ENCODE measurements at places on chromosomes 6 and 20.

GRCh38 chr20:23129891-23130621, 43.9 kb upstream of the CD93 start:
- no peak for DNase-seq

- DNase-seq = no peak
These were observed at the start of gene MYBL2 for GRCh38 chr20:43666376-43667328. Gene MYBL2, plus strand, starts transcription at chr20:43667114. Its CDS starts 170 bp downstream, at chr20:43667284.

DNA sequence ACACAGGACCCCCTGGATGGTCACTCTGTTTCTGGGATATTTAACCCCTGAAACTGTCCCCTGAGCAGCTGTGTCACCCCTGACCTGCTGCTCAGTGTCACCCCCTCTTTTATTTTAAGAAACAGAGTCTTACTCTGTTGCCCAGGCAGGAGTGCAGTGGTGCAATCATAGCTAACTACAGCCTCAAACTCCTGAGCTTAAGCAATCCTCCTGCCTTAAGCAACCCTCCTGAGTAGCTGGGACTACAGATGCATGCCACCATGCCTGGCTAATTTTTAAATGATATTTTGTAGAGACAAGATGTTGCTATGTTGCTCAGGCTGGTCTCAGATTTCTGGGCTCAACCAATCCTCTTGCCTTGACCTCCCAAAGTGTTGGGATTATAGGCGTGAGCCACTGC, 21.5 kb upstream of the GTSF1L start:
- peak; percentile 78 for DNase-seq

DNA sequence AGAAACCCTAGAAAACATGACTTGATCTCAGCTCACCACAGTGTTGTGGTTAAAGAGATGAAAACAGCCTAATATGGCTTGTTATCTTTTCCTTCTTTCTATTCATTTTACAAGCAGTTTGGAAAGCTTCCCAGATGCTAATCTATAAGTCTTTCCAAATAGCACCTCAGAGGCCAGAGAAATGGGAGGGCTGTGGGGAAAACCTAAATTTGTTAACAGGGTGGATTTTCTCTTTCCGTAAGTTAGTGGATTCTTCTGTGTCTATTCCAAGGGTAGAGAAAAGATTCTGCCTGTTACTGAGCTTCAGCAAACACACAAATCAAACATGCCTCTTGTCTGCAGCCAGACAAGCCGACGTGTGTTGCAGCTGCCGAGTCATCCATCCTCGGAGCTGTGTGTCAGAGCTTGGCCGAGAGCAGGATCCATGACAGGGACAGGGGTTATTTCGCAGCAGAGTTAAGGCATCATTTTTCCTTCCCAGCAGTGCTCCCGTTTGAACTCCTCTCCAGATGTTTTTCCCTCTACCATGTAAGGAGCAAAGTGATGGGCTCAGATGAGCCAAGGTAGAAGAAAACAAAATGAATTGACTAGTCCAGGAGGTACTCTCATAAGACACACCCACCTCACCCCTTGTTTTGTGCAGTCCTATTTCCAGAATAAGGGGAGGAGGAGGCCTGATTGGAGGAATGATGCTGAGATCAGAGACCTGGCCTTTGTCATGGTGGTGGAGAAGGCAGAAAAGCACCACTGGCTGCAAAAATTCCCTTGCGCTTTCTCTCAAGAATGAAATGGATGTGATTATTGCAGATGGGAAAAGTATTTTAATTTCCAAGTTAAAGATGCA, 560.0 kb downstream of the C6orf118 start:
- DNase-seq = peak; percentile 64

- no peak for DNase-seq
These were observed 131.6 kb downstream of the UTRN start for GRCh38 chr6:144416773-144417172.

DNA sequence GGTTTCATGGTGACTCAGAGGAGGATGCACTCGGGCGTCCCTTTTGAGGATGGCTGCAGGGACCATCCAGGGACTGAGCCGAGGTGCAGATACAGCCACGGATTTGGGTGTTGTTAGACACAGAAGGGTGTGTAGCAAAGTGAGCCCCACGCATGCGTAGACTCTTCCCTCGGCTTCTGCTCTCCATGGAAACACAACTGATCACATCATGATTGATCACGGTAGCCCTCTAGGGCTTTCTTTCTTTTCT, 606 bp upstream of the ULBP1 start:
- no peak for DNase-seq

- no peak for DNase-seq
These were observed 862 bp upstream of the SOBP start for GRCh38 chr6:107488875-107489635.

DNA sequence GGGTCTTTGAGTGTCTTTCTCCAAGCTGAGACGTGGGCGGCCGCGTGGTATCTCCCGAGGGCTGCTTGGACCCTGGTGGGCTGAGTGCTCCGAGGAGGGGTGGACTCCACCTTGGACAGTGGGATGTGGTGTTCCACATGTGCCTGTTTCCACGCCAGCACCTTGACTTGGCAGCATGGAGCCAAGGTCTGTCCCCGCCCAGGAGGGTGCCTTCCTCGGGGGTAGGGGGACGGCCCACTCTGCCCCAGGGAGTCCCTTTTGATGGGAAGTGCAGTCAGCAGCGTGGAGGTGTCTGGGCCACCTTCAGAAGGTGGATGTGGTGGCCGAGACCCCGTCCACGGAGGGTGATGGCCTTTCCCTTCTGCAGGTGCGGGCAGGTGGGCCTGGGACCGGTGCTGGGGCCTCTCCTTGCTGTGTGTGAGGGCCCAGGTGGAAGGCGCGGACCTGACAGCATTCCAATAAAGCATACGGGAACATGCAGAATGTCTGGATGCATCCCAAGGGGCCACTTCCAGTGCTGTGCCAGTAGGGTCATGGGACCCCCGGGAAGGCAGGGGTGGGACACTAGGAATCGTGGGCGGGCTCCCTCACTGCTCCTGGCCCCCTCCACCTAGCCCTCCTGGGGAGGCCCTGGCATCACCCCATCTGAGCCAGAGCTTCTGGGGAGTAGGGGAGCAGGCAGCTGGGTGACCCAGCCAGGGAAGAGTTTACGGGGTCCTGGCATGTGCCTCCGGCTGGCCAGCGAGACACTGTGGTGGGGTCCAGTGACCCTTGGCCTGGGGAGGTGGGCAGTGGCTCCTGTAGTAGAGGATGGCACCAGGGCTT, 3.5 kb upstream of the COL20A1 start:
- DNase-seq = no peak

Data from renal cortical epithelial cell (primary cell).